CD4-positive, alpha-beta T cell treated with Interleukin-2 at 100 ng/mL for 4 hours (primary cell): ENCODE measurements at places on chromosomes 12 and 14.
A peak's percentile ranks its signal among the peaks of the same experiment; 100 is the strongest.

GRCh38 chr14:84885061-84885460 lies 644.9 kb upstream of the FLRT2 start:
- DNase-seq = no peak

- no peak for DNase-seq
Measured at GRCh38 chr14:96095058-96095457, 55.9 kb downstream of the C14orf132 start.

DNA sequence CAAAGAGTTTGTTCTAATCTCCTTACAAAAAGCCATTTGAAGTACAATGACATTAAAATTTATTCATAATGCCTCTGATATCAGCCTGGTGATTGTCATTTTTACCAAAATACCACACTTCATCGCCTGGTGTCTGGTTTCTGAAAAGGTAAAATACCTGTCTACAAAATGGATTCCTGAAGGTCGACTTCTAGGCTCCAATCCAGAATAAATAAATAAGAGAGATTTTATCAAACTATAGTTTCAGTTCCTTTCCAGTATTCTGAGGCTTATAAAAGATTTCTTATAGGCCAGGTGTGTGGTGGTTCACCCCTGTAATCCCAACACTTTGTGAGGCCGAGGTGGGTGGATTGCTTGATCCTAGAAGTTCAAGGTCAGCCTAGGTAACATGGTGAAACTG lies 340.7 kb downstream of the SLC16A7 start:
- no peak for DNase-seq

GRCh38 chr12:118981285-118982211 lies at the start of gene SRRM4:
Gene SRRM4 (plus strand): TSS chr12:118981541. CDS start chr12:118981883, 342 bp downstream.
- no peak for DNase-seq

DNA sequence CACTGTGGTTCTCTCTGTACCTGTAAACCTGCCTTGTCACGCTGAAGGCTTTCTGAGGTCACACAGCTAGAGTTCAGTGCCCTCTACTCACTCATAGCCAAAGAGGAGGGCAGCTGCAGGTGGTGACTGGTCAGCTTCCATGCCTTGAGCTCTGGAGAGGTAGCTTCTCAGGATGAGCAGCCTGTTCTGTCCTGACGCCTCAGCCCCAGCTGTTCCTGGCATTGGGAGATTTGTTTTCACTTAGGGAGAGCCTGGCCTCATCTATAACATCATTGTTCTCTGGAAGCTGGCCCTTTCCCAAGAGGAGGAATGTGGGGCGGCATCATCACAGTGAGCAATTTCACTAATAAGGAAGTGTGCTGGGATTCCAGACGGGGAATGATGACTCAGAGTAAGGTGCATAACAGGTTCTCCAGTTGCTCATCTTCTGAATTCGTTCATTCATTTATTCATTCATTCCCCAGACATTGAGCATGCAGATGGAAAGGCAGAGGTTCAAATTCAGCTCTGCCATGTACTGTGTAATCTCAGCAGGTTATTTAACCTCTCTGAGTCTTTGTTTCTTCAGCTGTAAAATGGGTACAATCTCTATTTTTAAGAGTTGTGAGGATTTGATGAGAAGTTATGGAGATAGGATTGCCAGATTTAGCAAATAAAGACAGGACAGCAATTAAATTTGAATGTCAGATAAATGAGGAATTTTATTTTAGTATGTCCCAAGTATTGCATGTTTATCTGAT lies 255.8 kb upstream of the CRY1 start:
- no peak for DNase-seq

- DNase-seq = no peak
Measured at GRCh38 chr14:37579274-37579673, 15.8 kb downstream of the FOXA1 start.

DNA sequence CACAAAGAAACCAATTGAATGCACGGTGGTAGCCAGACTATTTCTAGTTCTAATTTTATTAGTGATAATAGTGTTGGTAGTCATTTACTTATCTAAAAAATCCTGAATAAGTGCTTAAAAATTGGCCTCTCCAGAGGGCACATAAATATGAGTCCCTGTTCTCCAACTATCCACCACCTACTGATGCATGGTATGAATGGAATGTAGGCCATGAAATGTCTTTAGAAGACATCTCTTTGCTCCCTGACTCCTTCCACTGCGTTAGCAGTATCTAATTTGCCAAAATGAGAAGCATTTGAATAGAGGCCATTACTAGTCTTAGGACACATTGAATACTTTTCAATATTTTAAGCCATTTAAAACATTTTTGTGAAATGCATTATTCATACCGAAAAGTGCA lies 261.7 kb downstream of the LRFN5 start:
- DNase-seq = no peak

GRCh38 chr12:22329621-22330020 lies 4.9 kb downstream of the ST8SIA1 start:
- no peak for DNase-seq

DNA sequence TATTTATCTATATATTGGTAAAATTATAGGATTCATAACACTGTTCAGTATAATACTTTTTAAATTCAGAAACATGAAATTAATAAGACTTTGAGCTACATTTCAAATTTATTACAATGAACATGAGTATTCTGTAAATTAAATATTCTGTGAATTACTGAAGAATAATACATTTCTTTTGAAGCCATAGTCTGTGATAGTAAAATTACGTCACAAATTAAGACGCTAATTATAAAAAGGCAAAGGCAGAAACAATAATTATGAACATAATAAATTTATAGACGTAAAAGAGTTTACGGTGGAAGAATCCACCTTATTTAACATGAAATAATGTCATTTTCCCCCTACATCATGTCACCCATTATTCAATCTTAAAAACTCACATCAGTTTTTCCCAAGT lies 118.9 kb downstream of the NOVA1 start:
- DNase-seq = no peak

- DNase-seq = no peak
Measured at GRCh38 chr12:110431957-110432587, 18.1 kb downstream of the ARPC3 start.

- no peak for DNase-seq
Measured at GRCh38 chr14:106803379-106803778, 1277.0 kb downstream of the TMEM121 start.

- DNase-seq = no peak
Measured at GRCh38 chr12:39505023-39505422, 62.1 kb upstream of the KIF21A start.

DNA sequence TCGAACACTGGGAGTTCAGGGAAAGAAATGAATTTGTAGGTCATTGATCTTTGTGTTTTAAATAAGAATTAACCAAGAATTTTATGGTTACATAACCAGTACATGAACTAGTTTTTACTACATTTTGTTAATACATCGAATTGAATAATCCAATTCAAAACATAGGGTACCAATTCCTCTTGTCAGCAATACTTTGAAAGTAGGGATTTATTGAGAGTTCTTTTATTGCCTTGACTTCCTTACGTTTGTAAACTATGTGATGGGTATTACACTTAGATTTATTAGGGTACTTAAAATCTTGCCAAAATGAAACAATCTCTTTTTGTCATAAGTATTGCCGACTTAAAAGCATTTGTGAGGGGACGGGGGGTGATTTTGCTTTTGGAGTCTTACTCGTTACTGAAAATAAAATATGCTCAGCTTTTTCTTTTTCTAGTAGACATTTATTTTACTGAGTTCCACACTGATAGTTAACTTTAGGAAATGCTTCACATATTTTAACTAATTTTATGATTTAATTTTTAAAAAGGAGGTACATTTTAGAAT lies 22.4 kb downstream of the SOCS2 start:
- no peak for DNase-seq

- DNase-seq = no peak
Measured at GRCh38 chr12:28563286-28563685, 373.0 kb downstream of the CCDC91 start.

- no peak for DNase-seq
Measured at GRCh38 chr12:132700212-132700822, 10.3 kb upstream of the PGAM5 start.

GRCh38 chr12:115811045-115811444 lies 466.4 kb downstream of the MED13L start:
- DNase-seq = no peak

DNA sequence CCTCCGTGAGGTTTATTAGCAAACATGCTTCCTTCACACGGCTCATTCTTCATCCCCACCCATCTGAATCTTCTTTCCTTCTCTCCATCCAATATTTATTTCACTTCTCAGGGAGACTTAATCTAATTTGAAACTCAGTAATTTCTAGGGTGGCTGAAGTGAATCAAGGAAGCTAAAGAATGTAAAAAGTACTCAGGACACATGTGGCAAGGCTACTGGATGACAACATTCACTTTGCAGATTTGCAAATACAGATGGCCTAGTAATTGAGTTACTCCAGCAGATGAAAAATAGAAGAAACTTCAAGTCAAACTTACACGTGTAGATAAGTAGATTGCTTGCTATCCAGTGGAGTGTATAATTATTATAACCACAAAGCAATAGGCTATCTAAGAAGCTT lies 15.4 kb upstream of the BEST3 start:
- DNase-seq = no peak

- no peak for DNase-seq
Measured at GRCh38 chr12:106897082-106897481, 58.6 kb upstream of the TMEM263 start.

- peak; percentile 60 for DNase-seq
Measured at GRCh38 chr14:55245657-55246268, 25.5 kb upstream of the FBXO34 start.

DNA sequence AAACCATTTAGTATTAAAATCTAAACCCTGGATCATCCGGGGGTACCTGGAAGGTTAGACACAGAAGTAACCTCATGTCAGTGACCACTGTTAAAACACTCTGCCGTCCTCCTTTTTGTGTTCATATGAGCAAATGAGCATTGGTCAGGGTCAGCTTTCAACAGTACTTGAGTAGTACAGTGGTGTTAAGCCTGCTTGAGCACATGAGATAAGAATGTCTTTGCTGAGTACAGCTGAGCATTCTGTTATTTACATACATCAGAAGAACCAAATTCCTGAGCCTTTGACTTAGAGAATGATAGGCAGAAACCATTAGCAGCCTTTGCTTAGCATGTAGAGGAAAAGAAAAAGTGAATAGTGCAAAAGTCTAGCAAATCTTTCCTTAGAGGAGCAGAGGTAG lies 38.6 kb upstream of the LRTM2 start:
- DNase-seq = no peak

GRCh38 chr12:19068137-19068536 lies 61.4 kb upstream of the PLEKHA5 start:
- no peak for DNase-seq

- DNase-seq = no peak
Measured at GRCh38 chr12:32418903-32419519, 19.7 kb downstream of the FGD4 start.

DNA sequence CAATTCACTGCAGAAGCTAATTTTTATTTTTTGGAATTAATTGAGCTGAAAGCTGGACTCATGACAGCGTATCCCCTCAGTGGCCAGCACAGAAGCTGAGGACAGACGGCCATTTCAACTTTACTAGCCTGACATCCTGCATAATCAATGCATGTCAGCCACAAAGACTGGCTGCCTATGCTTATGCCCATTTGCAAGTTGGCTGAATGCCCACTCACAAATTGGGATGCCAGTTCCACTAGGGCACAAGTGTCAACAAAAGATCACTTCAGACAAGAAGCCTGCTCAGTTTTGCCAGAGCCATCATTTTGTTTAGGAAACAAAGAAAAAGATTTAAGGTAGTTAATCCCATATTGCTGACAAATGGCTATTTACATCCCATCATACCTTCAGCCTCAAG lies 417.6 kb downstream of the NOVA1 start:
- no peak for DNase-seq

DNA sequence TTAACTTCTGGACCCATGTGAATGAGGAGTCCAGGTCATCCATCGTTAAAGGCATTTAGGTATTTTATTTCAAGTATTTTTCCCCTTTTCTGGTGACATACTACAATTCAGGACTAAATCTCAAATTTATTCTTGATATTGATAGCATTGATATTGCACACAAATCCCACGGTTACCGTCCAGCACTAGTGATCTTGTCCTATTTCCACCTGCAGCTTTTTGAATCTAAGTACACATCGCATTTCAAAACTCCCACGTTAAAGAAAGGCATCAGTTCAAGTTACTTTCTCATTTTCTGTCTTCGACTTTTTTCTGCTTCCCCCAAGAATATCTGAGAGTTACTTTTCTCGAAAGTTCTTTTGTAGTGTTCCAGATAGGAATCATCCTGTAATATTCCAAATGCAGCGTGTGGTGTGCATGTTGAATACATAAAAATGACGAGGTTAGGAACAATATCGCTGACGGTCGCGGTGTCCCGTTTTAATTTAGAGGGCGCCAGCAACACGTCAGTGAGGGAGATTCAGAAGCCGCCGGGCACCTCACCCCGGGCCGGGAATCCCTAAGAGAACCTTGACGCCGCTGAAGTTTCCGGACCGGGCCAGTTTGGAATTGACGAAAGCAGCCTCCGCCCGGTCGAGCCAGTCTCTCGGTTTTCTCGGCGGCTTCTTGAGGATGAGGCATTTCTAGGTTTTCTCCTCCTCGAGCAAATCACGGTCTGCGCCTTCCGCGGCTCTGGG lies 569 bp upstream of the RGS6 start:
- DNase-seq = no peak

GRCh38 chr14:96351986-96352385 lies 11.2 kb downstream of the ATG2B start:
- no peak for DNase-seq

GRCh38 chr12:131883521-131883900 lies 10.9 kb upstream of the ULK1 start:
- no peak for DNase-seq

GRCh38 chr12:12705838-12706520 lies 10.0 kb upstream of the GPR19 start:
- peak; percentile 83 for DNase-seq

- peak; percentile 87 for DNase-seq
Measured at GRCh38 chr12:109844983-109845823, 12.0 kb upstream of the TRPV4 start.

- no peak for DNase-seq
Measured at GRCh38 chr14:51609955-51610283, 41.8 kb upstream of the FRMD6 start.

DNA sequence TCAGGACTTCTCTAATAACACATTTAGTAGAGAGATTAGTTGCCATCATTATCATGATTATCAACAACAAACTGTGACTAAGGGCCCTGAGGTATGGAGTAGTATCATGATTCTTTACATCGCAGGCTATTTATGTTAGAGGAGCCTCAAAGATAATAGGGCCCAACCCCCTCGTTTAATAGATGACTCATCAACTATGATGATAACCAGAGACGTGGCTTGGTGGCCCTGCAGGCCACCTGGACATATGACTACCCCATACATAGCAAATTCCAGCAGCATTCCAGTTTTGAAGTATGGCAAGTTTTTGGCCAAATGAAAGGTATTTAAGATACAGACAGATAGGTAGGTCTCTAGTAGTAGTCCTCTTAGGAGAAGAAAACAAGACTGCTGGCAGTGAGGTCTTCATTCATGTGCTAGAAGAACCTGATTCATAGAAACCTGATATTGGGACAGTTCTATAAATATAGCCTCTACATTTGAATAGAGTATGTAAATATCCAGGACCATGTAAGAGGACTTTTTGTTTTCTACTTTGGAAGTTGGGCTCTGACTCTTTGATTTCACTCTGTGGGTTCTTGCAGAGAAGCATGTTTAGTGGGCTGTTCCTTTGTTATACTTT lies 5.6 kb downstream of the RIC8B start:
- no peak for DNase-seq
